NCI-H187 treated with DMSO at 0.1 percent for 48 hours (cell line): ENCODE measurements at places on chromosomes 7 and 10.

DNA sequence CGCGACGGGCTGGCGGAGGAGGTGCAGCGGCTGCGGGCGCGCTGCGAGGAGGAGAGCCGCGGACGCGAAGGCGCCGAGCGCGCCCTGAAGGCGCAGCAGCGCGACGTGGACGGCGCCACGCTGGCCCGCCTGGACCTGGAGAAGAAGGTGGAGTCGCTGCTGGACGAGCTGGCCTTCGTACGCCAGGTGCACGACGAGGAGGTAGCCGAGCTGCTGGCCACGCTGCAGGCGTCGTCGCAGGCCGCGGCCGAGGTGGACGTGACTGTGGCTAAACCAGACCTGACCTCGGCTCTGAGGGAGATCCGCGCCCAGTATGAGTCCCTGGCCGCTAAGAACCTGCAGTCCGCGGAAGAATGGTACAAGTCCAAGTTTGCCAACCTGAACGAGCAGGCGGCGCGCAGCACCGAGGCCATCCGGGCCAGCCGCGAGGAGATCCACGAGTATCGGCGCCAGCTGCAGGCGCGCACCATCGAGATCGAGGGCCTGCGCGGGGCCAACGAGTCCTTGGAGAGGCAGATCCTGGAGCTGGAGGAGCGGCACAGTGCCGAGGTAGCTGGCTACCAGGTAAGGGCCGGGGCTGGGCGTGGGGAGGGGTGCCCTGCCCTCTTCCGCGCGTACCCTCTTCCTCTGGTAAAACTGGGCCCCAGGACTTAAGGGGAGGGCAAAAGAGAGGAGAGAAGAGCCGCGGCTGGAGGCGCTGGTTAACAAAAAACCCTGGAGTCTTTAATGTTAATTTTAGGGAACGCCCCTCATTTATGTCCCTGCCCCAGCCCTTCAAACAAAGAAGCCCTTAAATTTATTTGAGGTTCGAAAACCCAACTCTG lies 987 bp downstream of the INA start:
- no peak for DNase-seq

DNA sequence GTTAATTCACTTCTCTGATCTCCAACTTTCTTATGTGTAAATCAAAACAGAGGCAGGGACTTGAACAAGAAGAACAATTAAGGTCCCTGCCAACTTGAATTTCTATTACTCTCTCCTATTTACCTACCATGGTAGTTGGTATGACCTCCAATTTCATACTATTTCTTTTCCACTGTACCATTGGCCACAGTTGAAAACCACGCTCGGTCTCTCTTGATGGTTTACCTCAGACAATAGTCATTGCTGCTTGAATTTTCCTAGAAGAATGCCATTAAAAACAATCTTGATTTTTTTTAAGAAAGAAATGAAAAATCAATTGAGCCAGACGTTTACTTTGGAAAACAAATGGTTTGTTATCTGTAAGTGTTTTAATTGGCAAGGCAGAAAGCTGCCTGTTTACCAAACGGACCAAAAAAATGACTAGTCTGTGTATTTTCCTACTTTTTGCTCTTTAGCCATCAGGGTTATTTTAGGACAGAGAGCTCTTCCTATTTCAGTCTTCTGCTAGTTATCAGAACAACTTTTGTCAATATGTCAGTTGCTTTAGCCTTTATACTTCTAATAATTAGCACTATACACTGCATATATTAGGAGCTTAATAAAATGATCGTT lies 157.5 kb upstream of the PLXDC2 start:
- no peak for DNase-seq

GRCh38 chr10:36425131-36425797 lies 700.1 kb upstream of the ANKRD30A start:
- no peak for DNase-seq

DNA sequence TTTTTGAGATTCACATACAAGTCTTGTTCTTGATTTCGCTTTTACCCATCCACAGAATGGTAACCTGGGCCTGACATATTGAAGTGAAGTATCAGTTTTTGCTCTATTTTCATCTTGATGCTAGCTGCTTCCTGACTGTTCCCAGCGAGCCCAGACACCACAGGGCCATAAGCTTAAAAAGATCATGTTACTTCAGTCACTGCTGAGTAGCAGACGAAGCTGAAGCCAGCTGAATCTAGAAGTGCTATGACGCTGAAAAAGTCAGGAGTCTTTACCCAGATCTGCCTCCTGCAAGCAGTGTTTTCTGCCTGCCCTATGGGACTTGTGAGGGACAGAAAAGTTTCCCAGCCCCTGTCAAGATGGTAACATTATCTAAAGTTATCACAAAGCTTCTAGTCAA lies 2.7 kb upstream of the PRXL2A start:
- DNase-seq = no peak

- DNase-seq = no peak
Measured at GRCh38 chr7:87316846-87317552, 28.5 kb upstream of the CROT start.

DNA sequence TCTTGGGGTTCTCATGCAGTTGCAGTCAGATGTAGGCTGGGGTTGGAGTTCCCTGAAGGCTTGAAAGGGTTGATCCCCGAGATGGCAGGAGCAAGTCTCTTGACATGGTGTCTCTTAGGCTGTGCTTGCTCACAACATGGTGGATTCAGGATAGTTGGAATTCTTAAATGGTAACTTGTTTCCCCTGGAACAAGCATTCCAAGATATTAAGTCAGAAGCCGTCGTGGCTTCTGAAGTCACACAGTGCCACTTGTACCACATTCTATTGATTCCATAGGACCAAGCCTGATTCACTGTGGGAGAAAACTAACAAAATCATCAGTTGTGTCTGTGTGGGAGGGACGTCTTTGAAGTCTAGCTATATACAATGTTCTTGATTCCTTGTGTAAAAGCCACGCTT lies 3.5 kb upstream of the SLC35B4 start:
- no peak for DNase-seq

- no peak for DNase-seq
Measured at GRCh38 chr7:132206594-132206993, 369.7 kb downstream of the PLXNA4 start.

DNA sequence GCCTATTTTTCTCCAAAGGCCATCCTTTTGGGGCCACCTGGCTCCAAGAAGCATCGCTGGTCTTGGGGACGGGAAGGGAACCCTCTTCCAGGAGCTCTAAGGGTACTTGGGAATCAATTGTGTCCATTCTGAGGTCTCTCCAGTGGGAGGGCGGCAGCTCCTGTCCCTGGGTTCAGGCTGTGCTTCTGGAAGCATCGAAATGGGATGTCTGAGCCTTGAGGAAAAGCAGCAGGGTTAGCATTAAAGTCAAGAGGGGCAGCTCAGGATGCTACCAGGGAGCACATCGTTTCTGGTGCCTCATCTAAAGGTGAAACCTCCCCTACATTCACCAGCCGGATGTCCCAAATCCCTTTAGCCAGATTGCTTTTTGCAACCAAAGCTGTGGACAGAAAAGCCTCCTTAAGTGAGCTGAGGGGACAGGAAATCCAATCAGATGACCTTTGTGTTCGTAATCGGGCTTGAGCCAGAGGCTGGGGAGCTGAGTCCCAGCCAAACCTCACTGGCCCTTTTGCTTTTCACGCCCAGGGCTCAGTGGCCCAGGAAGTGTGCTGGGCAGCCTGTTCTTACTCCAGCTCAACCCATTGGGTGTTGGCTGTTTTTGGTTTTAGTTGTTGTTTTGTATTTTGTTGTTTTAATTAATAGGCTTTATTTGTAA lies 88.8 kb upstream of the ANLN start:
- DNase-seq = no peak

DNA sequence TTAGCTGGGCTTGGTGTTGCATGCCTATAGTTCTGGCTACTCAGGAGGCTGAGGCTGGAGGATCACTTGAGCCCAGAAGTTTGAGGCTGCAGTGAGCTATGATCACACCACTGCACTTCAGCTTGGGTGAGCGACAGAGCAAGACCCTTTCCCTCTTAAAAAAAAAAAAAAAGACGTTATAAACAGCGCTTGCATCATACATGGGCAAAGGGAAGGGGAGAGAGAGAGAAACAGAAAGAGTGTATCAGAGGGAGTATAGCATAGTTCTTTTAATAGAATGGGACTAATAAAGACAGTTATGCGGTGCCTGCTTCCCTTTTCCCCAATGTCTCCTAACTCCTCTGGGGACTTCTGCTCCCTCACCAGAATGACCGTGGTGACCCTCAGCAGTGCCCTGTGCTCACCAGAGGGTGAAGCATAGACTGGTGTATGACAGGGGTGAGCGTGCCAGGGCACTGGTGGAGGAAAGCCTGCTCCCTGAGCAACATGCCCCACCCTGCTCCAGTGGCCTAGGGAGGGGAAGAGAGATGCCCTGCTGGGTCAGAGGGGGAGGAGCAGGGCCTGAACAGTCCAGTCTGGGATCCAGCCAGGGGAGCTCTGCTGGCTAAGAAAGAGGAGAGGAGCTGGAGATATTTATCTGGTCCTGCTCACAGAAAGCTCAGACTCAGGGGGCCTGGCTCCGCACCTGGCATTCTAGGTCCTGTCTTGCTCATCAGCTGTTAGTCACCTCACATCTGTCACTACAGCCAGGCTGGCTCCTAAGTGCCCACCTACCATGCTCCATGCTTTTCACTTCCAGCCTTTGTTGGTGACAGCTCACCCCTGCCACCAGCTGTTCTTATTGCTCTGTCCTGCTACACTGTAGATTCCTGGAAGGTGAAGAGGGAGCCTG lies 2.2 kb downstream of the PDZD7 start:
- no peak for DNase-seq

DNA sequence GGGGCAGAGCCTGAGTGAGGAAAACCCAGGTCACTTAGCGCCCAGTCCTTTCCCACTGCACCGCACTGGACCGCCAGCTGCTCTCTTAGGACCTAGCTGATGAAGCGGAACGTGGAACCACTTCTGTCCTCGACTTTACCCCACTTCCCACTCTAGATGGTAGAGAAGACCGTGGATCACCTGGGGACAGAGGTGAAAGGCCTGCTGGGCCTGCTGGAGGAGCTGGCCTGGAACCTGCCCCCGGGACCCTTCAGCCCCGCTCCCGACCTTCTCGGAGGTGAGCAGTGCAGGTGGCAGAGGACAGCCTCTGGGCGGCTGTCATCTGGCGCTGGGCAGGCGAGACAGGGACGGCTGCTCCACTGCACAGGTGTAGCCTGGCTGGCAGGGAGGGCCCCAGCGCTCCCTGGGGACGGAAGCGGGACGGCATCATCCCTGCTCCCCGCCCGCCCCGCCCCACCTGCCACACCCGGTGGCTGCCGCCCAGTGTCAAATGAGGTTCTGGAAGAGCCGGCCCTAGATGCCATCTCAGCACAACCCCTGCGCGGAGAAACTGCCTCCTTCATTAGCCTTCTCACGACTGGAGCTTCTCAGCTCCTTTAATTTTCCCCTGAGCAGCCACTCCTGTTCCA lies 11.7 kb downstream of the PLAC9 start:
- no peak for DNase-seq

- DNase-seq = no peak
Measured at GRCh38 chr7:41104631-41105030, 598.3 kb downstream of the INHBA start.

GRCh38 chr7:139034336-139034735 lies 1.5 kb downstream of the ZC3HAV1L start:
- DNase-seq = no peak

DNA sequence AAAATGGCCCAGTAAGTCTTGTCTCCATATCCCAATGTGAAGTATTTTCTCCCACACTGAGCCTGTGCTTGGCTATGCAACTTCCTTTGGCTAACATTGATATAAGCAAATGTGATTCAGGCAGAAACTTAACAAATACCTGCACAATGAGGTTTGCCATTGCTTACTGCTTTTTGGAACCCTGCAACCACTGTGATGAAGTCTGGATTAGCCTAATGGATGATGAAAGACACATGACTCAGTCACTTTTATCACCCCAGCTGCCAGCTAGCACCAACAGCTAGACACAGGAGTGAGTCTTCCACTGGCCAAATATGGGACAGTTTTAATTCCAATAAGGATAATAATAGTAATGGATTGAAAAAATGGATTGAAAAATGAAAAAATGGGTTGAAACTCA lies 854.5 kb downstream of the GRM8 start:
- no peak for DNase-seq

DNA sequence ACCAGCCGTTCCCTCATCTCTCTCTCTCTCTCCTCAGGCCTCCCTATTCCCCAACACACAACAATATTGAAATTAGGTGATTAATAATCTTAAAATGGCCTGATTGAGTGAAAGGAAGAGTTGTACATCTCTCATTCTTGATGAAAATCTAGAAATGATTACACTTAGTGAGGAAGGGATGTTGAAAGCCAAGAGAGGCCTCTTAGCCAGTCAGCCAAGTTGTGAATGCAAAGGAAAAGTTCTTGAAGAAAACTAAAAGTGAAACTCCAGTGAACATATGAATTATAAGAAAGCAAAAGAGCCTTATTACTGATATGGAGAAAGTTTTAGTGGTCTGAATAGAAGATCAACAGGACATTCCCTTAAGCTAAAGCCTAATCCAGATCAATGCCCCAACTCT lies 695.1 kb downstream of the GRID1 start:
- no peak for DNase-seq

DNA sequence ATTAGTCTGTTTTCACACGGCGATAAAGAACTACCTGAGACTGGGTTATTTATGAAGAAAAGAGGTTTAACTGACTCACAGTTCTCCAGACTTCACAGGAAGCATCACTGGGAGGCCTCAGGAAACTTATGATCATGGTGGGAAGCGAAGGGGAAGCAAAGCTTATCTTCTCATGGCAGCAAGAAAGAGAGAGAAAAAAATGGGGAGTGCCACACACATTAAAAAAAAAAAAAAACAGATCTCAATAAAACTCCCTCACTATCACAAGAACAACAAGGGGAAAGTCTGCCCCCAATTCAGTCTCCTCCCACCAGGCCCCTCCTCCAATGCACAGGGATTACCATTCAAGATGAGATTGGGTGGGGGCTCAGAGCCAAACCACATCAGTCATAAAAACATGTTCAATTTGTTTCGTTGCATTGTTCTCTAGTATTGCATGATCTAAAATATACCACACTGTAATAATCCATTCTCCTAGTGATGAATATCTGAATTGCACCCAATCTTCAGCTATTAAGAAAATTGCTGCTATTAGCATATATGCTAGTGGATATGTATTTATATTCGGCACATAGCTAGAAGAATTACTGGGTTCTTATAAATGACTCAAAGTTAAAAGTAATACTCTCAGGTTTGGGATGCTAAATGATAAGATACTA lies 328.9 kb upstream of the KCND2 start:
- no peak for DNase-seq

DNA sequence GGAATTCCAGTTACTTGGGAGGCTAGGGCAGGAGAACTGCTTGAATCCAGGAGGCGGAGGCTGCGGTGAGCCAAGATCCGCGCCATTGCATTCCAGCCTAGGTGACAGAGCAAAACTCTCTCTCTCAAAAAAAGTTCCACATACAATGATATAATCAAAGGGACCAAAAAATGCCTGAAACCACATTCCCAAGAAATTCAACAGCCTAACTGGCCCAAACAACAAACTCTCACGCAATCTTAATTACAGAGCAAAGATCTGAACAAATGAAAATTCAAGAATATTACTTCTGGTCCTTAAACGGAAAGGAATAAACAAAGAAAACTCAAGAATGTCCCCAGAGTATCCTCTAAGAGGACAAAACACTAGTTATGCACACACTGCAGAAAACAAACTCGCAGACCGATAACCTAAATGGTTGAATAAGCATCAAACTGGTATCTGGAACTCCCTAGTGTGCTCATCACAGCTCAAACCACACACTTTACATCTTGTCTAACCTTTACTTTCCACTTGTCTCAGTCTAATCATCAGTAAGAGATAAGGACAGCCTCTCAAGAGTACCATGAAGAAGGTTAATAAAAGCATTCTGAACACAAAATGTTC lies 3.7 kb downstream of the OGA start:
- DNase-seq = peak; percentile 20

GRCh38 chr7:142807855-142808460 lies 37.2 kb downstream of the PRSS2 start:
- DNase-seq = no peak
